ENCODE measurements at places on chromosomes 1 and 21.

- peak; percentile 19 for DNase-seq
These were observed 93.7 kb downstream of the TTC3 start for GRCh38 chr21:37166733-37167132.

DNA sequence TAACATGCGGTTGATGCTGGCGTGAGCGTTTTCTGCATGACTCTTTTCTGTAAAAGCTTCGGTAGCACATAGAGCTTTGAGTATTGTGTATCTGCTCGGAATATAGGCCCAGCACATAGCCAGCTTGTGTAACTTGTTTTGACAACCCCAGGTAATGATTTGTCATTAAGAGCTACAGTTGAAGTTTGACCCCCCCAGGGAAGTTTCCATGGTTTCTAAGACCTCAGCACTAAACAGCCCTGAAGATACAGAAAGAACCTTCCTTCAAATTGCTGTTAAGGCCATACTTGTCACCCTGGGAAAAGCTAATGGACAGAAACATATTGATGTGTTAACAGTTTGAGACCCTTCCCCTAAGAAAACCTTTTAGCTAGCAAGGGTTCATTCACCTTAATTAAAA lies 380.7 kb downstream of the PRDM2 start:
- no peak for DNase-seq

DNA sequence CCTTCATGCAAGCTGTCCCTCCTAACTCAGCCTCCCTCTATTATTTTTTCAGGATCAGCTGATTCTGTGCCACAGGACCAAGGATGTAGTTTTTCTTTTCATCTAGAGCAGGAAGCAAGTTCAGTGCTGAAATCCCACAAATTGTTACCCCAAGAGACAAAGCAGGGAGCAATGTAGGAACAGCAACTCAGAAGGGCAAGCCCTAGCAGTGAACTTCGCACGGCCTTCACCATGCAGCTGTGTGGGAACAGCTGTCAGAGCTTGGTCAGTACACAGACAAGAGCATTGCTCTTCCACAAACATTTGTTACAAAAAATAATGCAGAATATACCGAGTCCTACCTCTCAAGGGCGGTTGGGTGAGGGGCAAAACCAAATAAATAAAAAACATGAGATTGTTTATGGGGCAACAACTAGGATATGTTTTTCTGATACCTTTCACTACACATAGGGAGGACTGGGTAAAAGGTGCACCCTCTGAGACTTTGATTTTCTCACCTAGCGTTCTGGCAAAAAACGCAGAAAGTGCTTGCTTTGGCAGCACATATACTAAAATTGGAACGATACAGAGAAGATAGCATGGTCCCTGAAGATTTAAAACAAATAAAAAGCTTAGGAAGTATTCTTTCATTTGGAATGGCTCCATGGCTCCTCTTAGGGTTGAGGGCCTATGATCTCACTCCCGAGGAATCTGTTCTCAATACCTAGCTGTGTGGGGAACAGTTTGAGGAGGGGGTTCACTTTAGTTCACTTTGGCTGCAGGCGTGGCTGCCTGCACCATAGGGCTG lies 37.1 kb upstream of the ANGPTL7 start:
- DNase-seq: no peak

- DNase-seq: no peak
These were observed 60.1 kb downstream of the PKN2 start for GRCh38 chr1:88744142-88744541.
